Activated naive CD4-positive, alpha-beta T cell (primary cell): ENCODE measurements at places on chromosomes 12 and 14.

GRCh38 chr12:80033448-80033847 lies 65.9 kb upstream of the OTOGL start:
- no peak for DNase-seq

- no peak for DNase-seq
Observed at GRCh38 chr12:19058235-19059021, 71.1 kb upstream of the PLEKHA5 start.

DNA sequence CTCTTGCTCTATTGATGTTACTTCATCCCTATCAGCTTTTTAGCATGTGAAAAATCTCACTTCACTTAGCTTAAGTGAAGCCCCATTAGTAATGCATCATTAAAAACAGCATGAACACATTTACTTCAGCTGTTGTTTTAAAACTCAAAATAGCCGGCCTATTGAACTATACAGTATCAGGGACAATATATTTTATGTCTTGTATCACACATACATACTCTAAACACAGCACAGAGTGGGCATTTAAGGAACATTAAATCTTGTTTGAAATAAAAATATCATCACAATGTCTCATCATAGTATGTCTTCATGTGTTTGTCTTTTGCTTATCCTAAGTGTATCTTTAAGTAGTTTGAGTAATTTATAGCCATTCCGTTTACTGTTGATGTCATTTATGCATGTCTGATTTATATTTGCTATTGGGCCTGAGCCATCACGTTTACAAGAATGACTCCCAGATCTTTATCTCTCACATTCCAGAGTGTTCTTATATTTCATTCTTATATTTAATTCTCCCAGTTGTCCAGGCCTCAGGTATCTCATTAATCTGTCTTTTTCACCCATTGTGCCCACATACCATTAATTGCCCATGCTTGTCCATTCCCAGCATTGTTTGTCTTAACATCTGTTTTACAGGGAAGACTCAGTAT lies 57.5 kb downstream of the ARHGAP5 start:
- DNase-seq: no peak

DNA sequence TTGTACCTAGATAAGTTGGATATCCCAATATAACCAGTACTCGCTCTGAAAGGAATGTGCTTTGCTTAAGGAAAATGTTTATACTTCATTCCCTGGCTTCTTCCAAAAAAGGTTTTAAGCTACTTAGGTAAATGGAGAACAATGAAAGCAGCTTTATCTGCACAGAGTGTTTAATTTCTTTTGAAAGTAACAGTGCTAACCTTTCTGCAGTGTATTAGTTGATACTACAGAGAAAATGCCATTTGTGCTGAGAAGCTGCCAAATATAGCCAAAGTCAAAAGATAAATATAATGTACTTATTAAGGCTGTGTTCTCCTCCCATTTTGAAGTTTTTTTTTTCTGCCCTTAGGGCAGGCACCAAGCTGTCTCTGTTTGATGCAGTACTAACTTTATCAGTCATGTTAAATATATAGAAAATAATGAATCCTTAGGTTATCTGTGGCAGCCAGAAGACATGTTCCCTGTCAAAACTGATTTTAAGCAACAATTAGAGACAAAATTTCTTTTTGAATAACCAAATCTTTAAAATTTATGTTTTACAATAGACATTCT lies 145.4 kb upstream of the KITLG start:
- no peak for DNase-seq

- DNase-seq: no peak
Observed at GRCh38 chr14:64663174-64663573, 41.0 kb upstream of the PLEKHG3 start.

- DNase-seq: no peak
Observed at GRCh38 chr12:4356041-4356327, 23.5 kb downstream of the FGF23 start.

- no peak for DNase-seq
Observed at GRCh38 chr12:128823216-128823915, 392 bp downstream of the SLC15A4 start.

GRCh38 chr12:3220382-3221321 lies 143.5 kb downstream of the TSPAN9 start:
- no peak for DNase-seq

- no peak for DNase-seq
Observed at GRCh38 chr12:67741270-67741669, 92.7 kb downstream of the DYRK2 start.

- no peak for DNase-seq
Observed at GRCh38 chr14:33842299-33842698, 108.6 kb downstream of the EGLN3 start.
